ENCODE measurements at places on chromosomes 4 and X.

- no peak for DNase-seq
Measured at GRCh38 chr4:17463606-17464005, 48.3 kb downstream of the QDPR start.

- DNase-seq = no peak
Measured at GRCh38 chrX:126824338-126825007, 4.9 kb downstream of the PRR32 start.

GRCh38 chrX:129523079-129523911 is at the start of gene SMARCA1:
Gene SMARCA1 (minus strand): TSS chrX:129523490. CDS start chrX:129523370, 120 bp downstream.
- DNase-seq = no peak

- DNase-seq = no peak
Measured at GRCh38 chrX:131881194-131881593, 141.9 kb upstream of the STK26 start.

DNA sequence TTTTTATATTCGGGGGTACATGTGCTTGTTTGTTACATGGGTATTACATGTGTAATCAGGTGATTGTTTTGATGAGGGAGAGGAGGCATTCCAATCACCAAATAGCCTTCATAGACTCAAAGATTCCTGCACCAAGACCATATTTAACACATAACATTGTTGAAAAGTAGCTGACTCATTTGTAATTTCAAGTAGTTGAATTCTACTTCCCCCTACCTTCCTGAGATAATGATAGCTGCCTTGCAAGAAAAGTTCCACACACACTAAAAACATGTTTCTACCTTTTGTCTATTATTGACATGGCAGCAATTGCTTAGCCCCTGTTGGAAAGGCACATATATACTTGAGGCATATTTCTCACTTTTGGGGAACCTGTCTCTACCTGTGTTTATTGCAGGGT is 16.1 kb downstream of the PGAM4 start:
- DNase-seq = no peak

Data from GM04503 (cell line).